Stimulated activated CD4-positive, alpha-beta T cell treated with anti-CD3 and anti-CD28 coated beads, Interleukin-12 subunit alpha, Interleukin-12 subunit beta, amount 100 ng/mL, for 4 hours (primary cell): ENCODE measurements at places on chromosomes 12 and 14.

- DNase-seq, result no peak
Observed at GRCh38 chr12:104248444-104248843, 32.9 kb downstream of the TXNRD1 start.

DNA sequence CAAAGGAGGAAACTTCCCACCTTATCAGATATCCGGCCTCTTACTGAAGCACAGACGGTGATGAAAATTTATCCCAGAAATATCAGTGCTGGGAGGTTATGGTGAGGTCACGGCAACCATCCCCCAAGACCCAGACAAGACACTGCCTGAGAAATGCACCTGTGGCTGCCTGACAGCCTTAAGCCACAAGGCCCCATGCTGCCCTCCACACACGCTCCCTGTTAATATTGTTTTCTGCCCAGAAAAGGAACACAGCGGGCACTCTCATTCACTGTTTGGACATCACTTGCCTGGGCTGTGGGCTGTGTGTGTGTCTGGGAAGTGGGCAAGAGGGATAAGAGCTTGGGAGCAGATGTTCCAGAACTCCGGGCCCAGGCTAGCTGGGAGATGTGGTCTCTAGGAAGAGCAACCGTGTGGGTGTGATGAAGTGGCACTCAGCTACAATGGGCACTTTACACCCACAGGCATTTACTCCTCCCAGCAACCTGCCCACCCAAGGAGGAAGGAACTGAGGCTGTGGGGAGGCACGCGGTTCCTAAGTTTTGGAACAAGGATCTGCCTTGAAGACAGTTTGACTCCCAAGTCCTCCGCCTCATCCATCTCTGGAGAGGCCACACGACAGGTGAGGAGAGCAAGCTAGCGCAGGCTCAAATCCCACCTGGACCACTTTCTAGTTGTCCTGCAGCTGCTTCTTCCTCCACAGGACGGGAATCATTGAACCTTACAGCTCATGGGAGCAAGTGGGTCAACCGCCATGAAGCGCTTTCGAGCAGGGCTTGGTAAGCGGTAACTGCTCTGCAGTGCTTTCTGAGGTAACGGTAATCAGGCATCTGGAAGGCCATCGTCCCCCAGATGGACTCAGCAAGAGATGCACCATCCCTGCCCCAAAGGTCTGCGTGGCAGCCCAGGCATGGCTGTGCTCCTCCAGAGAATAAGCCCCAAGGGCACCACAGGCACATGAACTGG lies 91.4 kb downstream of the CHGA start:
- no peak for DNase-seq

GRCh38 chr12:8452036-8452435 lies 3.7 kb upstream of the CLEC6A start:
- no peak for DNase-seq

DNA sequence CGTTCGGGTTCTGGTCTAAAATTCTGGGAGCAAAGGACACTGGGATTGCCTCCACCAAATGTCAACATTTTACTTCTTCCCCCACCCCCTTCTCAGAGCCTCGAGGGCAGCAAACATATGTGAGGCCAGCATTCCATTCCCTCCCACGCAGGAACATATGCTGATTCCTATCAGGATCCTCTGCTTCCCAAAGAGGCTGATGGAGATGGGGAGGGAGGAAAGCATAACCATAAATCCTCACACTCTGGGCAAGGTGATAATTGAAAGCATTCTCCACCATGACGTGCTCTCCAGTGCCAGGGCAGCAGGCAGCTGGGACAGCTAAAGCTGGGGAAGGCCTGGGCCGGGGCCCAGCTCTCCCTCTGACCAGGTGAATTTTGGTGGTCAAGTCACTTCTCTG lies 395.0 kb downstream of the ZFP36L1 start:
- DNase-seq, result no peak

- DNase-seq, result no peak
Observed at GRCh38 chr12:127194176-127194575, 1072.8 kb upstream of the TMEM132C start.

GRCh38 chr14:48628870-48629269 lies 953.5 kb upstream of the MDGA2 start:
- DNase-seq, result no peak

DNA sequence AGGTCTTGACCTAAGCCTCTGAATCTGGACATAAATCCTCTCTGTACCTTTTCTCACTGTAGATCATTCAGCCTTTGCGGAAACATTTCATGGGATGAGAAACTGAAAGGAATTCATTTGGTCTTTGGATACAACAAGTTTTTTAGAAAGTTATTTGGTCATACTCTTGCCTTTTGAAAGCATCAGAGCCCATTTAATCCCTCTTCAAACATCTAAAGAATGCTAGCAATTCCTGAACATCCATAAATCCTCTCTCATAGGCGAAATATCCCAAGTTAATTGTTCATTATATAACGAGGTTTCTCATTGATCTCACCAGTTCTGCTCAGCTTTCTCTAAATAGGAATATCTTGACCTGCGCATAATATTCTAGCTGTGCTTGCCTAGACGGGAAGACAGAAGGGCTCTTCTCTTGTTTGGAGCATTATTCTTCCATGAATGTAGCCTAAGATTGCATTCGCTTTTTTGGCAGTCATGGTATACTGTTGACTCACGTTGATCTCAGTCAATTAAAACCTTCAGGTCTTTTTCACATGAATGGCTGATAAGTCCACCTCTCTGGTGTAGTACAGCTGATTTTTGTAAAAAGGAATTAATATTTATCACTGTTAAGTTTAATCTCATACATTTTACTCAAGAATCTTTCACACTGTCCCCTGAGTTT lies 24.1 kb downstream of the NTN4 start:
- DNase-seq, result no peak

DNA sequence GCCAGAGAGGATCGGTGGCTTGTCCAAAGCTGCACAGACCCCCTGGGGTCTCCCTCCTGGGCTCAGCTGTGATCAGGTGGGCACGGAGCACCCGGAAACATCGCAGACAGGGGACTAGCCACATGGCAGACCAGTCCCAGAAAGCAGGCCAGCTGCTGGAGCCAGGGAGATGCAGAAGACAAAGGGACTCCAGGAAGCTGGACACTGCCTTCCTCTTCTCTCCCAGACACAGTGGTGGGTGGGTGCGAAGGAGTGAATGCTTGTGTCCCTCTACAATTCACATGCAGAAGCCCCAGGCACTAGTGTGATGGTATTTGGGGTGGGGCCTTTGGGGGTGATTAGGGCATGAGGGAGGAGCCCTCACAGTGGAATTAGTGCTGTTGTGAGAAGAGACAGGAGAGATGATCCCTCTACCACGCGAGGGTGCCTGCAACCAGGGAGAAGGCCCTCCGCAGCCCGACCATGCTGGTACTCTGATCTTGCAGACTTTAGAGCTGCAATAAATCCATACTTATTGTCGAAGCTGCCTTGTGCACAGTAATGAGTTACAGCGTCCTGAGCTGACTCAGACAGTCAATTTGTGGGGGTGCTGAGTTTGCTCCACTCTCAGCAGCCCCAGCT lies 95.2 kb downstream of the CALM1 start:
- DNase-seq, result no peak

GRCh38 chr14:71319666-71320065 lies 412.4 kb downstream of the PCNX1 start:
- DNase-seq, result no peak

GRCh38 chr12:113154351-113154973 lies 4.9 kb downstream of the CFAP73 start:
- no peak for DNase-seq

- DNase-seq, result peak; percentile 61
Observed at GRCh38 chr12:57280211-57281062, 29.4 kb upstream of the STAC3 start.
